ENCODE measurements at places on chromosomes 11 and 22.

GRCh38 chr11:111166598-111166997 is 78.9 kb upstream of the POU2AF2 start:
- no peak for DNase-seq

DNA sequence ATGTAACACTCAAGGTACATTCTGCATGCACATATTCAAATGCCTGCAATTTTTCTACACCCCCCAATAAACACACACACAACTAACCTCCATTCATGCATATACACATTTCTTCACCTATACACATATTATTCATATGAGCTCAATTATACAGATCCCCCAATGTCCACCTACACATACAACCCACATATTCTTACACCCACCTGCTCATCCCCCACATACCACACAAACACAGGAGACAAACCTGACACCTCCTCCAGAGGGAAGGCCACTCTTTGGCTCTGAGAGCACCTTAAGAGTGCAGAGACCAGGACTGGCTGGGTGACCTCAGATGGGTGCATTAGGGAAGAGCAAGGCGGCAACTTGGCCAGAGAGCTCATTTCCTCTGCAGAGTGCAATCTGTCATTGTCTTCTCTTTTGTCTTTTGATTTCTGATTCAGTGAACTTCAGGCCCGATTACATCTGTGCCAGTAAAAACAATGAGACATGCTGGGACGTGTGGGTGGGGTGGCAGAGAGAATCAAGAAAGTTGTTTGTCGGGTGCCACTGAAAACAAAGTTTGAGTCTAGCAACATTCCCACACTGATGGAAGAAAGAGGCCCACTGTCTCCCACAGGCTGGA is 208.4 kb downstream of the NXPE2 start:
- no peak for DNase-seq

- DNase-seq: no peak
These were observed 37.3 kb downstream of the NUP50 start for GRCh38 chr22:45200860-45201511.

DNA sequence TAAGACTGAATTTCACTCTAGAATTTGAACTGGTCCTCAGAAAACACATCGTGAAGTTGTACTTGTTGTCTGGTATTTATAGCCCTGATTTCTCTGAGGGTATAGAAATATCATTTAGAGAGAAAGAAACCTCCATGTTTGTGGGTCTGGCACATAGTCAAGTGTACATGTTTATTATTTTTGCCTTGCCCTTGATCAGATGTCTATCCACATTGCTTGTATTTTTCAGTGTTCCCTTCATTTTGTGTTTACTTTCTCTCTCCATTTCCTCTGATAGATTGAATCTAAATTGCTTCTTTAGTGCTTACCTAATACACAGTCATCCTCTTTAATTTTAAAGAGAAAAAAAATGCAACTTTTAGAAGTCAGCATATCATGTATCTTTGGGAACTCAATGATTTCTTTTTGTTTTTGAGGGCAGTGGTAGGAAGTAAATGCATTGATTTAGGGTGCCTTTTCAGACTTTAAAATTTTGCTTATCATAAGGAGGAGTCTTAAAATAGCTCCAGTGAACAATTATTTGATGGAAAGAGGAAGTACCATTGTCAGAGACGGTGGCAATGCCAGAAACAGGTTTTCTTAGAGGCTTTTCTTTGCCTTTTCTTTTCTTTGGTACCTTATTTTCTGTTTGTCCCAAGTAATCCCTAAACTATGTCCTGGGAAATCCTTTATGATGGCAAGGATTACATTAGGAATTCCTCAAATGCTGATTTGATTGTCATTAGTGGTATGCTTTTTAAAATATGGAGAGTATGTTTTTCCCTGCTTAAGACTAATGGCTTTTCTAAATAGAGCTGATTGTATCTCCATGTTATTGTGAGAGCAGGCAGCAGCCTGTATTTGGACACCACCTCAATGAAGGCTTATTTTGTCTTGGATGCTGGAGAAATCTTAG is 29.8 kb upstream of the TECTA start:
- DNase-seq: peak; percentile 45

GRCh38 chr11:58495906-58496305 is 12.0 kb downstream of the OR5B21 start:
- no peak for DNase-seq

GRCh38 chr22:32777987-32778386 is 23.5 kb upstream of the TIMP3 start:
- DNase-seq: peak; percentile 65

DNA sequence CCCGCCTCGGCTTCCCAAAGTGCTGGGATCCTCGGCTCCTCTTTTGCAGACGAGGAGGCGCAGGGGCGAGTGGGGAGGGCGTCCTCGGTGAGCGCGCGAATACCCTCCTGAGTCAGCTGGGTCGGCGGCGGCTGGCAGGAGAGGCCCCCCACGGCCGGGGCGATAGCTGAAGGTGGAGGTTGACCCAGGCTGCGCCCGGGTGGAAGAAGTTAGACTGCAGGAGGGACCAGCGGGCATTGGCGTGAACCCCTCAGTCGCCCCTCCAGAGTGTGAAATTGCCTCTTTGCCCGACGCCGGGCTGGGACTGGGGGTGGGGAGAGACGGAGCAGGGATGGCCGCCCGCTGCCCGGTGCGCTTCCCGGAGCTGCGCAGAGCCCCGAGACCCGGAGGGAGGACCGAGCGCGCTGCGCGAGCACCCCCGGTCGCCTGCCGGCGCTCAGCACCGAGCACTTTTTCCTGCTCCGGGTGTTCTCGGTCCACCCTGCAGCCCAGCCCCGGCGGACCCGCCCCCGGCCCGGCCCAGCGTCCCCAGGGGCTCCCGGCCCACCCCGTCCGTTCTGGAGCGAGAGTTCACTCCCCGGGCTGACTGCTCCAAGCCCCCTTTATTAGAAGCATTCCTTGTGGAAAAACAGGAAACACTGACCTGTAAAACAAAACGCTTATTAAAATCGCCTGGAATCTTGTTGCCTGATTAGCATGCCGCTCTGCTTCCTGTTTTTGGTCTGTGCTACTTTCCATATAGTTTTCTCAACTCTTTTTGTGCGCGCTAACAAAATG is 13.7 kb upstream of the CPT1A start:
- DNase-seq: peak; percentile 83
